ENCODE measurements at places on chromosomes 7 and 10.

DNA sequence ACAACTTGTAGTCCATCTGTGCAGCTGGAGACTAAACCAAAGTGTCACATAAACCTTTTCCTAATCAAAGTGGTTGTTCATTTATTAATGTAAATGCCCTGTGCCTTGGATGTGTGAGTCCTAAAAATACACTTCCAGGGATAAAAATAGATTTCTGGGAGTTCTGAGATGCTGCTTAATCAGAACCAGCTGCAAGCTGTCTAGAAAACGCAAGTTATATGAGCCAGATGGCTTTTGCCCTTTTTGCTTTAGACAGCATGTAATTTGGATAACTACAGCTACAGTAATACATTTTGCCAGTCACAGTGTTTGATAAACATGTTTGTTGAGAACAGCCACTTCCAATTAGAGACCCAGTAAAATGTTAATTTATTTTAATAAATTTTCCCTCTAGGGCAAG lies 185.1 kb upstream of the PRPS1L1 start:
- no peak for DNase-seq

DNA sequence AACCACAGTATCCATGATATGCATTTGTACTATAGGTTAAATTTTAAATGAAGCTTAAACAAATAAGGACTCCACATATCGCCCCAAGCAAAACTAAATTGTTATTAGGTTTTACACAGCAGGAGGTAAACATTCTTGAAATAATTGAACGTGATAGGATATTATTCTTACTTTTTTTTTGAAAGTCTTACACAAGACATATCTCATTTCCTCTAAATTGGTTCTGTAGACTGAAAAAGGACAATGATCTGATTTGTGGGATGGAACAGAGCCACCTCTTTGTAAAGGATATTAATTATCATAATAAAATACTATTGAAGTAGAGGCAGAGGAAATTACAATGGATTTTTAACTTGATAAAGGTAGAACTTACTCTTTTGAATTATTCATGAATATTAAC lies 155.1 kb upstream of the SEMA3D start:
- DNase-seq = no peak

DNA sequence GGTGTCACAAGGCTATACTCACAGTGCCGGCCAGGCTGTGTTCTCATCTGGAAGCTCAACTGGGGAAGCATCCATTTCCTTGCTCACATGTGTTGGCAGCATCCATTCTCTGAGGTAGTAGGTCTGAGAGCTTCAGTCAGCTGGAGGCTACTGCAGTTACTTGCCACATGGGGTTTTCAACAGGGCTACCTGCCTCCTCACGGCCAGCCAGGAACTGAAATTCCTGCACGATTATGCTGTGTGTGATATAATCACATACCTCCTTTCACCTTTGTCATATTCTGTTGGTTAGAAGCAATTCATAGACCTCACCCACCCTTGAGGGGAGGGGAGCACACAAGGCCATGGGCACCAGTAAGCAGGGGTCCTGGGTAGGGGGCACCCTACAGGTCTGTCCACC lies 37.4 kb downstream of the PYROXD2 start:
- DNase-seq = no peak

DNA sequence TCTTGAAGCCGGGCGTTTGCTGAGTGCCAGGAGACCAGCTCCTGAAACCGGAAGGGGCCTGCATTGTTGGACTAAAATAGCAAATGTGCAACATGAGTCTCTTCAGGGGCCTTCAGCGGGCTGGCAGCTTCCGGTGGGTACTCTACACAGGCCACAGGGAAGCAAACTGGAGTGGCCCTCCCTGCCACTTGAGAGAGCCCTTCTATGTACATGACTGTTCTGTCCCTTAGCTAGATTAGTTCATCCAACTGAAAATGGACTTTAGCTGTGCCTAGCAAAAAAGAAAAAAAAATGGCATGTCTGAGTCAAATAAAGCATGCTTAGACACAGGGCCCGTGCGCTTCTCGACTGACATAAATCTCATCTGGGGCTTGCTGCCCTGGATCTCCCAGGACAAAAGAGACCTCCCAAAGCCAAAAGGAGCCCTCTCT lies 115.3 kb upstream of the TCF7L2 start:
- no peak for DNase-seq

- no peak for DNase-seq
These were observed 221.3 kb downstream of the PTPRN2 start for GRCh38 chr7:158366346-158366745.

DNA sequence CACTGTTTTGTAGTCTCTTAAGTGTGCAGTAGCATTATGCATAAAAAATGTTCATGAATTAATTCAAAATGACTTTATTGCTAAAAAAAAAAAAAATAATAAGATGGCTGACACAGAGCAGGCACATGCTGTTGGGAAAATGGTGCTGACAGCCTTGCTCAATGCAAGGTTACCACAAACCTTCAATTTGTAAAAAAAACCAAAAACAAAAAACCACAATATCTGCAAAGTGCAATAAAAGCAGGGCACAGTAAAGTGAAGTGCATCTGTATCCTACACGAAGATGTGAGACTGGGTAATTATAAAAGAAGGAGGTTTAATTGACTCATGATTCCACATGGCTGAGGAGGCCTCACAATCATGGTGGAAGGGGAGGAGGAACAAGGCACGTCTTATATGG lies 185.8 kb downstream of the USP6NL start:
- peak; percentile 21 for DNase-seq

DNA sequence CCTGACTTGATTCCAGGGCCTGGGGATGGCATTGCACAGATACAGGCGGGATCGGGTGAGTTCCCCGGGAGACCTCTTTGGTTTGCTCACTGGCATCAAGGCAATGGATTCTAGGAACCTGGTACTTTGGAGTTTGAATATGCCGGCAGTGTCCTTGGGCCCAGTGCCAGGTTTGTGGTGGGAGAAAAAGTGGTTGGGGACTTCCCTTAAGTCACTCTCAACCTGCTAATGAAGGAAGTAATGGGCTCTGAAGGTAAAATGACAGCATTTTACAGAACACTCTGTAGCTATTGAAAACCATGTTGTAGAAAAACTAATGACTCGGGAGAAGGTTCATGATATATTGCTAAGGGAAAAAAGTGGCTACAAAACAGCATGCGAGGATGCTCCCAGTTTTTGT lies 129.9 kb downstream of the CFAP58 start:
- no peak for DNase-seq

GRCh38 chr10:122387572-122387971 lies 13.1 kb downstream of the PLEKHA1 start:
- no peak for DNase-seq

DNA sequence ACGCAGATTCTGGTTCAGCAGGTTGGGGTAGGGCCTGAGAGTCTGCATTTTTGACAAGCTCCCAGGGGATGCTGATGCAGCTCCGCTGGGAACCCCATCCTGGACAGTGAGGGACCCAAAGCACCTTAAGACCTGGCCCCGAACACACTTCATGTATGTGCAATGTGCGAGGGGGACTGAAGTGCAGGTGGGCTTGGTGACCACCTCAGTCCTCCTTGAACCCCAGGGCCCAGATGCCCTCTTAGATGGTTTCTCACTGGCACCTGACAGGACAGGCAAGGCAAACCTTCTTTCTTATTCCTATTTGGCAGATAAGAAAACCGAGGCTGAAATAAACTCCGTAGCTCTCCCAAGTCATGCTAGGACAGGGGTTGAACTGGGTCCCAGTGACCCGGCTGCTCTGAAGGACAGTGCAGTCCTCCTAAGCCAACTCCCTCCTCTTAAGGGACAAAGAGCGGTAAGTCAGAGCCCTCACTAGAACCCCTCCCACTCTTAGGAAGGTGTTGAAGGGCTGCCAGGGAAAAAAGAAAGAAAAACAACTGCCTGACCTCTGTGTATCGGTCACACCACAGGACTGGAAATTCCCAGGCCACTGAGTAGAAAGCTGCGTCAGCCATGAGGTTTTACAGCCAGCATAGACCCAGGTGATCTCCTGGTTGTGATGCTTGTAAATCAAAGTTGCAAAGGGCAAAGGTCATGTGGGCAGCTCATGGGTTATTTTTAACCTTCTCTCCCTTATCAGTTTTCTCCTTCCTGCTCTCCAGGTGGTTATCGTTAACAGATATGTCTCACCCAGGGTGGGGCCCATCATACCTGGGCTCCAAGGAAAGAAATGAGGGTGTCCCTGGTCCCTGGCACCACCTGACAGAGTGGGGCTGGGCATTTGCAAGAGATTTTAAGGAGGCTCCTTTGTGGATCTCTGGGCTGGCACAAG lies 90.9 kb upstream of the SMNDC1 start:
- DNase-seq = no peak

DNA sequence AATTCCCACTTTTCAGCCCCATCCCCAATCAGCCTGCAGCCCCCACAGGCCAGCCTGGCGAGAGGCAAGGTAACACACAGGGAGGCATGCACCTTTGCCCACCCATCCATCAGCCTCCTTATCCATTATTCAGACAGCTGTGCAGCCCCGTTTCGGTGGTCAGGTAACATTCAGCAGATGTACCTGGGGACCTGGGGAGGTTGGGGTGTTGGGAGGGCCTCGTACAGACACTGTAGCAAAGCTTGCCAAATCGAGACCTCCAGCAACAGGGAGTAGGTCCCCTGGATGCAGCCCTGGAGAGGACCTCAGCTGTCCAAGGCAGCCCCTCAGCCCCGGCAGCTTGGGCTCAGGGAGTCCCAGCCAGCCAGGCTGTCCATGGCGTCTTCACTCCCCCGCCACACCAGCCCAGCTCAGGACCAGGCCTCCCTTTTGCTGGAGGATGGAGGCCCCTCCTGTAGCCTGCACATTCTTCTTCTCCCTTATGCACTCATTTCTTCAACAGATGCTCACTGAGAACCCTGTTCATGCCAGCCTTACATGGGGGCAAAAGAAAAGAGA lies 8.5 kb upstream of the DRGX start:
- DNase-seq = no peak

DNA sequence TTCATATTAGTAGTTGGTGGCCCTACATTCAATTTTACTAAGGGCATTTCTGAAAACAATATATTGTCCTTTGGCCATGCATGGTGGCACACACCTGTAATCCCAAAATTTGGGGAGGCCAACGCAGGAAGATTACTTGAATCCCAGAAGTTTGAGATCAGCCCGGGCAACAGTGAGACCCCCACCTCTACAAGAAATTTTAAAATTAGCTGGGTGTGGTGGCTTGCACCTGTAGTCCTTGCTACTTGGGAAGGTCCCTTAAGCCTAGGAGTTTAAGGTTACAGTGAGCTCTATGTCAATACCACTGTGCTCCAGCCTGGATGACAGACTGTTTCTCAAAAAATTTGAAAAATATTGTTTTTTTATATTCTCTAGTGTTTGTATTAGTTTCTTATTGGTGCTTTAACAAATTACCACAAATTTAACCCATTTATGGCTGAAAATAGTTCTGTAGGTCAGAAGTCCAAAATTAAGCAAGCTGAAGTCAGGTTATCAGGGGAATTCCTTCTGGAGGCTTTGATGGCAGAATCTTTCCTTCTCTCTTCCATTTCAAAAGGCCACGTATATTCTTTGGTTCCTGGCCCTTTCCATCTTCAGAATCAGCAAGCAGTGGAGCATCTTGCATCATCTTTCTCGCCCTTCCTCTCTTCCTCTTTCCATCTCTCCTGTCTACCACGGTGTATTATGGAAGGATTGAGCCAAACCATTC lies 12.4 kb downstream of the CBX3 start:
- no peak for DNase-seq

DNA sequence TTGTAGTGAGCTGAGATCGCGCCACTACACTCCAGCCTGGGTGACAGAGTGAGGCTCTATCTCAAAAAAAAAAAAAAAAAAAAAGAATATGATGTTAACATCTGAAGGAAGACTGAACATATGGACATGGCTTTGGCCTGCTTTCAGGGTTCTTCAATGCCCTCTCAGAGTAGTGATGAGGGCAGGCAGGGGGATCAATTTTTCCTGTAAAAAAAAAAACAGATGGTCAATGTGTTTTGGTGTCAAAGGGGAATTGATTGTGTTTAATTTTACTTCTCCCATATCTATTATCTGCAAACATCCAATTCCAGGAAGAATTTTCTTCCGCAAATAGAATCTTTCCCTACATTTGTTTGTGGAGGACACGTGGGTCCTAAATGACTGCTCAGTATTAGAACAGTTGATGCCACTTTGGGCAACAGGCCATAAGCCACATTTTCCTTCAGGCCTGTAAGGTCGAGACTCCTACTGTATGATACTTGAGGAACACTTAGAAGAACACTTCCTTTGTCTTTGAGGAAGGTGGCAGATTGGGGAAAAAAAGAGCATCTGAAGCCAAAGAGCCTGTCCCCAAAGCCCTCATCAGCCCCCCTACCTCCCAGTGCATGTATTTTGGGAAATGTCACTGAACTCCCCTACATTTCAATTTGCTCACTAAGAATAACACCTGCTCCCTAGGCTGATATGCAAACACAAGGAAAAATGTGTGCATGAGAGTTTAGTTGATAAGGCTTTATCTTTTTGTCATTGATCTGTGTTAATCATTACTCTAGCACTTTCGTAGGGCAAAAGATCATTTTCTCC lies 28.3 kb downstream of the MGAM2 start:
- DNase-seq = no peak

GRCh38 chr10:128996092-128996491 lies 470.9 kb upstream of the MGMT start:
- no peak for DNase-seq

DNA sequence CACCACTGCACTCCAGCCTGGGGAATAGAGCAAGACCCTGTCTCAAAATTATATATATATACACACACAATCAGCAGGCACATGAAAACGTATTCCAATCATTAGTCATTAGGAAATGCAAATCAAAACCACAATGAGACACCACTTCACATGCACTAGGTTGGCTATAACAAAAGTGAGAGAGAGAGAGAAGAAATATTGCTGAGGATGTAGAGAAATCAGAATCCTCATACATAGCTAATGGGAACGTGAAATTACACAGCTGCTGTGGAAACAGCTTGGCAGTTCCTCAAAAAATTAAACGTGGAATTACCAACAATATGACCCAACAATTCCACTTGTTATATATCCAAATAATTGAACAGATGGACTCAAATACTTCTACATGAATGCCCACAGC lies 43.3 kb upstream of the CNNM1 start:
- DNase-seq = no peak

DNA sequence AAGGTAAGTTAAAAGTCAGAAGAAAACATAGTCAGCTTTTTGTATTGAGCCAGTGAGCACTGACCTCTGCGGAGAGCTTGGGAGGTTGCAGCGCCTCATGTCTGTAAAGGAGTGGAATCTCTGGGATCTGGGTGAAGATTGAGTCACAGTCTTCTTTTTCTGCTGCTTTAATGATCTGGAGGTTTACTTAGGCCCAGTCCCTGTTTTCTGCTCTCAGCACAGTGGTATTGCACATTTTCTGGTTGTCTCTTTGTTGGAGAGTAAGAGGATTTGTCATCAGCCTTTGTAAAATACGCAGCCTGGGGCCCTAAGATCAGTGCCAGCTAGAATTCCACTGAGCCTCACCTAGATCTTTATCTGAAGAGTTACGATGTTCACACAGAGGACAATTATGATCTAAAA lies 58.3 kb upstream of the GJD4 start:
- DNase-seq = no peak

- no peak for DNase-seq
These were observed 254.1 kb downstream of the ADARB2 start for GRCh38 chr10:1483246-1483645.

GRCh38 chr7:27399791-27400567 lies 157.4 kb downstream of the EVX1 start:
- no peak for DNase-seq
